Activated CD4-positive, alpha-beta T cell treated with anti-CD3 and anti-CD28 coated beads, Interleukin-2, amount 50 U/mL, for 48 hours (primary cell): ENCODE measurements at places on chromosomes 5 and 9.

GRCh38 chr9:94802251-94802650 is 75.8 kb downstream of the AOPEP start:
- DNase-seq = no peak

GRCh38 chr9:84943482-84944050 is 274.0 kb downstream of the NTRK2 start:
- no peak for DNase-seq

DNA sequence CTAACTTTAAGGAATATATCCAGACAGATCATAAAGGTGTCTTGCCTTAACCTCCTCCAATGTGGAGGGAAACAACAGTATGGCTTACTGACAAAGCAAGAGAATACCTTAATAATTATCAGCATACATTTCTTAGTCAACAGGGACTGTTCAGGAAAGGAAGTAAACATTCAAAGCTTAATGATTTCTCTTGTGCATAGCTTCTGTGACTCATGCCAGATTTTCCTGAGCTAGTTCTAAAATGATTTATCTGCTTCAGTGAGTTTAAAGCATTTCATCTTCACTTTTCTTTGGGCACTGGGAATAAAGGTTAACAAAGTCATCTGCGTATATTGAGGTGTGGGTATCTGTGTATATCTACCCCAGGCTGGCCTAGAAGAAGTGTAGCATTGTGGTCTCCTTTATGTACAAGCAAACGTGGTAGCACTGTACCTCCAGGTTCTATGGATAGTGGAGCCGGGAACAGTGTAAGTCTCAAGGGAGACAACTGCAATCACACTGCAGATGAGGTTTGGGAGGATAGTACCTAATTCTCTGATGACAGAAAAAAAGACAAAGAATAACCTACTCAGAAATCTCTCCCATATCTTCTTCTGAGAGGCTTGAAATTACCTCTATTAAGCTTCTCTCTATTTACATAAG is 284.1 kb downstream of the HCN1 start:
- no peak for DNase-seq

GRCh38 chr5:146626936-146627335 is 110.9 kb upstream of the GPR151 start:
- DNase-seq = no peak

GRCh38 chr5:119274030-119274766 is 81.6 kb upstream of the TNFAIP8 start:
- DNase-seq = no peak

- DNase-seq = no peak
These were observed 3.8 kb downstream of the TMEM8B start for GRCh38 chr9:35832814-35833213.

DNA sequence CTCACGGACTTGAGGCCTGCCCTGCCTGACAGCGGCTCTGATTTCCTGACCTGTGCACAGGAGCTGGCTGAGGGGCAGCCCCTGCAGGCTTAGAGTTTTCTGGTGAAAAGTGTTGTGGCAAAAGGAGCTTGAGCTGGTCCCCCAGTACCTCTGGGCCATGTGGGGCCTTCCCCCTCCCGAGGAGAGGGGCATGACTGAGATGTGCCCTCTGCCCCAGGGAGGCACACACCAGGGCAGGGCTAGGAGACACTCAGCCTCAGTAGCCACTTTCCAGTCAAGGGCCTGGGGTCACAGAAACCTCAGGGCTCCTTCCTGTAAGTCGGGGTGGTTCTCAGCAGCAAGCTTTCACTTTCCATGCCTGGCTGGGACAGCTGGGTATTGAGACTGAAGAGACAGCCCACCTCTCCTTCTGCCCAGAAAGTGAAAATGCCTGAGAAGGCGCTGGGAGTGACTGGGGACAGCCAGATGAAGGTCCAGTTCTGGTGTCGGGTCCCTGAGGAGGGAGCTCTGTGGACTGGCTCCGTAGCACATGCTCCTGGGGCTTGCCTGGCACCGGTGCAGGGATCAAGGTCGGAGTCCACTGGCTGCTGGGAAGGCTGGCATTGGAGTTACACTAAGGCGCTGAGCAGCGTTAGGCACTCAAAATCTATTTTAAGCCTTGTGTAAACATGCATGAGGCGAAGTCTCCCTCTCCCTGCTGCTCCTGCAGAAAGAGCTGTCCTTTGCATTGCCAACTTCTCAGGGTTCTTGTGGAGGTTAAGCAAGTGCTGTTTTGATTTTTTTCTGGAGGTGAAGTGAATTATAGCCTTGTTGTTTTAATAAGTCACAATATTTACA is 394.9 kb downstream of the GADD45G start:
- DNase-seq = peak; percentile 61

DNA sequence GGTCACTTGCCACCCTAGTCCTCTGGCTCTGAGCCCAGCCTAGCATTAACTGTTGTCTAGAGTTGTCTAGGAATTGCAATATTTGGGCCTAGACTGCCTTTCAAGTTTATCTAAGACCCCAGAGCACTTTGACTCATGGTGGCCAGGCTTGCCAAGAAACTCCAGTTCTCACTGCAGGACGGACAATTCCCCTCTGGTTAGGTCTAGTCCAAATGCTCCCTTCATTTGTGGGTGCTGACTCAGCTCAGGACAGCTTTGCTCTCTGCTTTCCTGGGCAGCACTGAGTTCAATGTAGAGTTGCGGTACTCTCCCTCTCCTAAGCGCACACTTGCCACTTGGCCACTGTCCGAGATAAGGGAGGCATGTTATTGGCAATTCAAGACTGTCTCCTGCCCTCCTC is 619.4 kb downstream of the TLE1 start:
- no peak for DNase-seq

GRCh38 chr5:95565280-95565920 is 10.5 kb downstream of the ARSK start:
- DNase-seq = no peak

DNA sequence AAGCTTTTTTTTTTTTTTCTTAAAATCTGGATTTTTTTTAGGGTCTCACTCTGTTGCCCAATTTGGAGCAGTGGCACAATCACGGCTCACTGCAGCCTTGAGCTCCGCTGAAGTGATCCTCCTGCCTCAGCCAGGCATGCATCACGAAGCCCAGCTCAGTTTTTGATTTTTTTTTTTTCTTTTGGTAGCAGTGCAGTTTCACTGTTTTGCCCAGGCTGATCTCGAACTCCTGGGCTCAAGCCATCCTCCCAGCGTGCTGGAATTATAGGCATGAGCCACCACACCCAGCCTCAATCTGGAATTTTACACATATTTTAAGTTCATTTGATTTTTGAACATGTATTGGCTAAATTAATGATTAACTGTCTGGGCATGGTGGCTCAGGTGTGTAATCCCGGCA is 36.3 kb downstream of the TRIO start:
- no peak for DNase-seq

DNA sequence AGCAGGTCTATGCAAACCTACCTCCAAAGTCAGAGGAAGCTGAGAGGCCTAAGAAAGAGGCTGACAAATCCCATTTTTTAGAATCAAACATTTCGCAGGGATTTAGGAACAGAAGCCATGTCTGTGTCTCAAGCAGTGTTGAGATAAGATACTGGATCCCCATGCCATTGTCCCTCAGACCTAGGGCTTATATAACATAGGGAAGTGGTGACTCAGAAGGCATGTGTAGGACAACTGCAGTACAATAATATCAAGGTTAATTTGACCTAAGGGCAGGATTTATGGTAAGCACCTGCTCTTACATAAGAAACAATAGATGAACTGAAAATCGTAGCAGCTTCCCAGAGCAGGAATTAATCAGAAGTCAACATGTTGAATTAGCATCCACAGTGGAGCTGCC is 459.4 kb downstream of the ANXA1 start:
- DNase-seq = no peak

GRCh38 chr9:34961574-34962490 is 3.7 kb downstream of the PHF24 start:
- DNase-seq = peak; percentile 19

DNA sequence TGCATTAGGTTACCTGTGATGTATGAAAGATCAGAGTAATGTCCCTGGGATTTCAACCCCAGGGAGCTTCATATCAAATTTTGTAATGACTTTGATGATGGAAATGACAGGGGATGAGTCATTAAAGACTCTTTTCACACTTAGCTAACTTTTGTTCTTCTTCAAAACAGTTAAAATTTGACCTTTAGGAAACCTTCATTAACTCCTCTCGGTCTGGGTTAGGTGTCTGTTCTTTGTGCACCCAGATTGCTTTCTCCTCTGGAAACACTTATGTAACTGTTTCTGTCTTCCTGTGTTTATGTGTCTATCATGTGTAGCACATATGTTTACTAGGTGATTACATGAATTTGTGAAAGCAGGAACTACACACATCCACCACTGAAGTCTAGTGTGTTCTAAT is 1.6 kb downstream of the SRFBP1 start:
- DNase-seq = no peak

GRCh38 chr9:21153336-21154017 is 11.8 kb upstream of the IFNW1 start:
- DNase-seq = no peak

- DNase-seq = peak; percentile 24
These were observed 155.8 kb upstream of the SMIM23 start for GRCh38 chr5:171629628-171630349.

DNA sequence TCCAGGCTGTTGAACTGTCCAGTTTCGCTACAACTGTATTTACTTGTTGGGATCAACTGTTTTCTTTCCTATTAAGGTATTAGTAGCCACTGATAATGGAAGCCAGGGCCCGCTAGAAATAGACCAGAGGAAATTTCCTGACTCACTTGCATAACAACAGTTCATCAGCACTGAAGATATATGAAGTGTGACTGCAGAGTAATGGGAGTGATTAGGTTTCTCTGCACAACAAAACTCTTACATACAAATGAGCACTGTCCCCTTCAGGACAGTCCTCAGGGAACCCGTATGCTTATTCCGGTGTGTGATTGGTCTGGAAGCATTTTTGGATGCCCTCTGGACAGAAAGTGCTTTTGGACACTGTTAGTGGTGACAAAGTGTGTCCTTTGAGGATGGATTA is 55.3 kb downstream of the LIX1 start:
- no peak for DNase-seq

- no peak for DNase-seq
These were observed 48.3 kb downstream of the IARS1 start for GRCh38 chr9:92245005-92245797.

- no peak for DNase-seq
These were observed 13.0 kb upstream of the RASGEF1C start for GRCh38 chr5:180222056-180222455.

- no peak for DNase-seq
These were observed 166.8 kb downstream of the PAX5 start for GRCh38 chr9:36867241-36867640.

DNA sequence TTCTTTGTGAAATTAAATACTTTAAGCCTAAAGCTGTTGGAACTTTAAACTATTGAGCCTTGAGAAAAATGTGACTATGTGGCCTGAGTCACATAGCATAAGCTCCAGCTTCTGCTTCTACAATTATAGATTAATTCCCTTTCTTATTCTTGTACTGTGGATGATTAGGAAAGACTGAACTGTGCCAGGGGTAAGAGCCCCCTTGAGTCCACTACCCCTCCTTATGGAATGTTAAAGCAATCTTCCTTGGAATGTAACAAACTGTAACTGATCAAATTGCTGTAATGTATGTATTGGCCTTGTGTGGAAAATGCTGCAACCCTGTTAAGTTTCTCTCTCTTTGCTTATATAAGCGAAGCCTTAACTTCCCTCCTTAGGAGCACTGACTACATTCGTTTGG is 273.2 kb downstream of the FAM170A start:
- DNase-seq = no peak

DNA sequence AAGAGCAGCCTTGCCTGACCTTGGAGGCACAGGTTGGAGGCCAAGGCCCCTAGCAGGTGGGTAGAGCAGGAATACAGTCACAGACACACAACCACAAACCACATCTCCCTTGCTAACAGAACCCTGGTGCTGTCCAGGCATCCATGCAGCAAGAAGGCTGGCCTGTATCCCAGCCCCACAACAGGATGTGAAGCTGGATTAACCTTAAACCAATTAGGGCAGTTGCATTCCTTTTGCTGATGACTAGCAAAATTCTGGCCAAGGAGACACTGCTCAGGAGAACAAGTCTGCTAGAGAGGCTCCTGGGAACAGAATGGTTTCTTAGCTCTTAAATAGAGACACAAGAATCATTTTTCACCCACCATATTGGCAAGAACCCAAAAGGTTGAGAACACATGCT is 97.8 kb downstream of the C5orf15 start:
- DNase-seq = no peak

DNA sequence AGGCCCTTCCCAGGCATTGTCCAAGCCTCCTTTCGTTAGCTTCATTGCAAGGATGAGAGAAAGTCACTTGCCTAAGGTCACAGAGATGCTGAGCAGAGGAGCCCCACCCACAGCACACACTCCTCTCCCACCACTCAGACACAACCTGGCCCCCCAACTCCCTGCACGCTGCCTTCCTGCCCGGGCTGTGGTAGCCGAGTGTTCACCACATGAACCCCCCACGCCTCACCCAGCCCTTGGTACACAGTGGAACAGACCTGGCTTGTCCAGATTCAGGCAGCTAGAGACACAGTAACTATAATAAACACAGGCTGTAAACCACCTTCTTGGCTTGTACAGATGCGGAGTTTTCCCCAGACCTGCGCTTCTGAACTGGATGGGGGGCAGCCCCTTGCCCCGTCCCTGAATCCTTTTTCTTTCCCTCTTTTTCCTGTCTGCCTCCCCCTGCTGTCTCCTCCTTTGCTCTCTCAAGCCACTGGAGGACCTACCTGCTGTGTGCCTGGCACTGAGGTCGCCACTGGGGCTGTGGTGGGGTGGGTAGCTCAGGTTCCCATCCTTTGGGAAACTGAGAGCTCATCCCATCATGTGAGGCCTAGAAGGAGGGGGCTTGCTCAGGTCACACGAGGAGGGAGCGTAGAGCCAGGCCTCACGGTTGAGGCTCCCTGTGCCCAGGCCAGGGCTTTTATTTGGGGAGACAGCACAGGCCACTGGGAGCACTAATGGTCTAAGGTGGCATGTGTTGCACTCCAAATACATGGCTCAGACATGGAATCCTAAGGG is 55.7 kb upstream of the SYNPO start:
- DNase-seq = no peak

GRCh38 chr9:107214915-107215314 is 68.2 kb upstream of the RAD23B start:
- no peak for DNase-seq

GRCh38 chr5:113117543-113118115 is 141.0 kb downstream of the DCP2 start:
- no peak for DNase-seq

GRCh38 chr5:106894964-106895363 is 775.8 kb downstream of the EFNA5 start:
- no peak for DNase-seq

DNA sequence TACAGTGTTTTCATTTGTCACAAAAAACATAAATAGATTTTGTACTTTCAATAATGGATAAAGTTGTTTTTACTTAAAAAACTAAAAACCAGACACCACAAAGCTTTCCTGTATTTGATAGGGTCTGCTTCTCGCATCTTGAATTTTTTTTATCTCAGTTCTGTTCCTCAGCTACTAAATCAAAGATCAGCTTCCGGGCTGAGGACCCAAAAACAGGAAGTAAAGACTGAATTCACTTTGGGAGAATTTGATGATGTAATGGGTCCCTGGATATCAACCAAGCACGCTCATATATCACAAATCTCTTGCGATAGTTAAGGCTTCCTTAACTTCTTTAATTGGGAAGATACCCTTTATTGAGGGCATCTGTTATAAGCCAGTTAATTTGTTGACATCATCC is 24.1 kb downstream of the ITK start:
- DNase-seq = no peak

GRCh38 chr5:180215783-180216630 is 7.0 kb upstream of the RASGEF1C start:
- no peak for DNase-seq

- no peak for DNase-seq
These were observed 297.4 kb downstream of the TENT4A start for GRCh38 chr5:7010591-7010990.

- DNase-seq = no peak
These were observed 174.0 kb downstream of the MAN2A1 start for GRCh38 chr5:109863752-109864151.
